ENCODE measurements at places on chromosomes 7 and 10.

DNA sequence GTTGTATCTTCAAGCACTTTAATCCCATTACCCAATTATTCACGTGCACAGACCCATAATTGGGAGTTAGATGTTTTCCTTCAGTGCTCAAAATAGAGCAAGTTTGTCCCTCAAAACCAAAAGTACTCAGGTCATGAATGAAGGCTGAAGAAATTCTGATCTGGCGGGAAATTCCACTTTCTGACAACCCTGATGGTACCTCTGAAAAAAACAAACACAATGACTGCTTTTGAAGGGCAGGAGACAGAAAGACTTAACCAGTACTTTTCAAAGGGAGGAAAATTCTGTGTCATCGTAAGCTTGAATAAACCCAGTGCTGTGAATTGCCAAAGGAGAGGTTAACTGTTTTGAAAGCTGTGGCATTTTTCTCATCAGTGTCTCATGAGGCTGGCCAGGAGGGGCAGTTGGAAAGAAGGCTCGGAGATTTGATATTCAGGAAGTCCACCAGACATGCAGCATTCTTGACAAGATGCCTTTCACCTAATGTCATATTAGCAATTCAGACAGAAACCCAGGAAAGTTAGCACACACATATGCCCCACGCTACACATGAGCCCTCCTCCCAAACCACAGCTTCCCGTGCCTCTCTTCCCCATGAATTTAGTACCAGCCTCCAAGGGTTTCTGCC is 347.0 kb downstream of the KCNMA1 start:
- DNase-seq = no peak

DNA sequence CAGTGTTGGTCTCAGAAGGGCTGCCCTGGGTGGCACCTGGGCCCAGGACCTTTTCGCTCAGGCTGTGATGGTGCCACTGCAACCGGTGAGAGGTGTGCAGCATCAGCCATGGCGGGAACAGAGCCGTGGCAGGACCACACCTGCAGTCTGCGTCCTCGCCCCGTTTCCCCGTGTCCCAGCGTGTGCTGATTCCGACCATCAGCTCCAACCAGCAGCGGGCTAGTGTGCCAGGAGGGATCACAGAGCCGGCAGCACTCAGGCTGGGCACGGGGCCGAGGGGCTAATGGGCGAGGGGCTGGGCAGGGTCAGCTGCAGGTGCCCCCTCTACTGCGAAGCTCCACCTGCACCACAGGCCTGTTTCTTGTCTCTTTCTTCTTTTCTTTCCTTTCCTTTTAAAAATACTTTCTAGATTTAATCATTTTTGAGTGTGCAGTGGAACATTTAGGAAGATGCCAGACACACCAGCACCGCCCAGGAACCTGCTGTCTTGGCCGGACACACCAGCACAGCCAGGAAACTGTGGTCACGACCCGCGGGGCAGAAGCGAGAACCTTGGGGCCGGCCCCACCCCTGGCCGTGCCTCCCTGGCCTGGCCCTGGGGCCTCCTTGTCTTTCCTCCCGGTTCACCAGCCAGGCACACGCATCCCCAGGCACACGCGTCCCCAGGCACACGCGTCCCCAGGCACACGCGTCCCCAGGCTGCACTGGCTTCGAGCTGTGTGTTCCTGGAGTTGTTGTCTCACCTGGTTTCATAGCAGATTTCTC is 34.6 kb downstream of the ADGRA1 start:
- DNase-seq = no peak

DNA sequence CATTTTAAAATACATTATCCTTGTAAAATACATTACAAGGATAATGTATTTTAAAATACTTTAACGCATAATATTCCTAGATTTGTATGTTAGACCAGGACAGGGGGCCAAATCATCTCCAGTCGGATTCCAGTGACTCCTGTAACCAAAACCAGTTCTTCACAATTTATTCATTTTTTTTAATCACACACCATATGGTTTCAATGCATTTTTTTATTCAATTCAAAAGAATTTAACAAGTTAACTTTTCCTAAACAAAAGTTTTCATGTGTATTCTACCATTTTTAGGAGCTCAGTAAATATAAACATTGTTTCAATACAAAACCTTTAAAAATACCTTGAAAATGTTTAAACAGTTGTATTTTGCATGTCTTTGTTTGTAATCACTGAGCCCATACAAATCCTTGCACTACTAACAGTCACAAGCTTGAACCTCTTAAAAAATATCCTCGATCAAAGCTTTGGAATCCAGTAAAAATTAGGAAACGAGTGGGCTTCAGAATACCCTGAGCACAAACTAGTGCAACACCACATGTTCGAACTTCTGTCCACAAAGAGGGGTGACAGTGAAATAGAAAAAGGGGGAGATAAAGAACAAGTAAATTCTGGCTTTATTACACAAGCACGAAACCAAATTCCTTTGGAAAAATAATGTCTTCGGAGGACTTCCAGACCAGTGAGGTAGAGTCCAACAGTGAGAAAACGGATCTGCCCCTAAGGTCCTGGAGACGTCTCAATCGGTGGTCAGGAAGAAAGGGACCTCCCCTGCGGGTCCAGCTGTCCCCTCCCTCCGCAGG is 1.6 kb downstream of the CCDC71L start:
- DNase-seq = no peak

GRCh38 chr10:121873236-121873635 is 54.6 kb downstream of the ATE1 start:
- no peak for DNase-seq

GRCh38 chr10:5354068-5354467 is 10.7 kb upstream of the UCN3 start:
- no peak for DNase-seq

DNA sequence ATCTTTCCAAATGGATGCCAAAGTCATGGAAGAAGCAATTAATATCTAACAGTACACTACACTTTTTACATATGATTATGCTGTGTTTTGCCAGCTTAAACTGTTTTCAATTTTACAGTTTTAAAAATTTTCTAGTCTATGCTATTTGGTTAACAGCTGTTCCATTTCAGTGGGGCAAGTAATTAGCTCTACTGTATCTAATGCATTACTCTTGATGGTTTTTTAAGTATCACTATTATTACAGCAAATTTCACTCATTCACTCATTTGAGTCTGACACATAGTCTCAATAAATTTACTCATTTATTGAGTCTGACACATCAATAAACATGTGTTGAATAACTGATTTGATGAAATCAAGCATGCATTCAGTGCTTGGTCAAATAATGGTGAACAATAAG is 155.8 kb downstream of the RNF133 start:
- DNase-seq = no peak

DNA sequence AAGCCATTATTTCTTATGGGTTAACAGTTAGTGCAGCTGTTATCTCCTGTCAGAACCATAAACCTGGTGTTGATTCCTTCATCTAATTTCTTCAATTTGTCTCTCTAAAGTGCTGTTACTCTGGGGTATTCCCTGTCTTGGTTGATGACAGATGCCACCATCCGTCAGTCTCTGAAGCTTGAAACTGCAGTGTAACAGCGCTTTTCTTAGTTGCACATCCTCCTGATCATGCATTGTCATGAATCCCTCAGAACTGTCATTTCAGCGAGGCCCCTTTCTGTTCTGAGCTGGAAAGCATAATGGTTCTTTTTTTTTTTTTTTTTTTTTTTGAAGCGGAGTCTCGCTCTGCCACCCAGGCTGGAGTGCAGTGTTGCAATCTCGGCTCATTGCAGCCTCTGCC is 193.9 kb downstream of the SDK1 start:
- DNase-seq = no peak

- DNase-seq = no peak
These were observed 77.7 kb downstream of the RBM33 start for GRCh38 chr7:155722118-155722517.

DNA sequence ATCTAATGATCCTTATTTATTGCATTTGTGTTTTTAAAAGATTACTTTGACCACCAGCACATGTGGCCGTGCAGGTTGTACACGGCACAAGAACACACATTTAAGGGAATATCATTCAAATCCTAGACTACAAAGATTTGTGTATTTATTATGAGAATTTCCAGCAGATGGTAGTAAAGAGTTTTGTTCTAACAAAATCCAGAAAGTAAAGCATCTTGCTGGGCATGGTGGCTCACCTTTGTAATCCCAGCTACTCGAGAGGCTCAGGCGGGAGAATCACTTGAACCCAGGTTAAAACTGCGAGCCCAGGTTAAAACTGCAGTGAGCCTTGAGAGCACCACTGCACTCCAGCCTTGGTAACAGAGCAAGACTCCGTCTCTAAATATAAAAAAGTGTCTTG is 31.5 kb downstream of the MACROH2A2 start:
- peak; percentile 49 for DNase-seq

All from lower leg skin (tissue), 4 donors.